Stimulated activated CD4-positive, alpha-beta T cell treated with anti-CD3 and anti-CD28 coated beads, Interleukin-12 subunit alpha, Interleukin-12 subunit beta, amount 100 ng/mL, for 48 hours (primary cell): ENCODE measurements at places on chromosomes 3 and 15.

DNA sequence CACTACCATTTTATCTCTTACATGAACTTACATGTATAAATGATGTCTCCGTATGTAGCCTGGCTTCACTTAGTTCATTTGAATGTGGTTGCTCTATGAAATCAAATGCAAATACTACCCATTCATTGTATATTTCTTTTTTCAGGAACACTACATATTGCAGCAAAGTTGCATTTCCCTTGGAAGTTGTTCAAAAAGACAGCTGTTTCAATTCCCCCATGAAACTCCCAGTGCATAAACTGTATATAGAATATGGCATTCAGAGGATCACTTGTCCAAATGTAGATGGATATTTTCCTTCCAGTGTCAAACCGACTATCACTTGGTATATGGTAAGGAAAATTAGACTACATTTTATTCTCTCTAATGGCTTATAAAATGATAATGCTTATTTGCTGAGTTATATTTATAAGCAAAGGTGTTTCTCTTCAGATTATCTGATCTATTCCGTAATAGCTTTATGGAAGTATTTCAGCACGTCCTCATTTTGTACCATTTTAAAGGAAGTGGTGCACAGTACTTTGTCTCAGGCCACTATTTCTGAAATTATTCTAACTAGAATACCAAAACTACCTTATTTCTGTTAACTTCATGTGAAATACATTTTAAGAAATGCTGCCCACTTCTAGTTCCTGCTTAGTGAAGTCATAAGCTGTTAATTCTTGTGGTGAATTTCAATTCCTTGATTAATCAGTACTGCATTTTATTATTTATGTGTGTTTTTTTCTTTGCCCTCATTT lies 95.1 kb downstream of the IL1RAP start:
- DNase-seq = no peak

DNA sequence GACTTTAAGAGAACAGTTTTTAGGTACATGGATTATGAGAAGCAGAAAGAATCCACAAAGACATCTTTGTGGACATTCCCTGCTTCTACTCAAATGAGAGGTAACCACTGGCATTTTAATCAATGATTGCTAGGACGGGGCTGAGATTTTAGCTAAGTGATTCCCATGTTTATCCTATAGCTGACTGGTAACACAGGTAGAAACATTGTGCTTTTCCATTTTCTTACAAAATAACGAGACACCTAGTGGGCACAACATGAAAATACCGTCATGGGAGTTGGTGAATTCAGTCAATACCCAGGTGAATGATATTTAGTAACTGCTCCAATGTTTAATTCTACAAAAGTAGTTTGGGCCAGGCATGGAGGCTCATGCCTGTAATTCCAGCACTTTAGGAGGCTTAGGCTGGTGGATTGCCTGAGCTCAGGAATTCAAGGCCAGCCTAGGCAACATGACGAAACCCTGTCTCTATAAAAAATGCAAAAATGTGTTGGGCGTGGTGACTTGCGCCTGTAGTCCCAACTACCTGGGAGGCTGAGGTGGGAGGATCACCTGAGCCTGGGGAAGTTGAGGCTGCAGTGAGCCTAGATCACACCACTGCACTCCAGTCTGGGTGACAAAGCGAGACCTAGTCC lies 37.2 kb upstream of the DENND4A start:
- DNase-seq = no peak

- DNase-seq = no peak
Measured at GRCh38 chr3:191369616-191370010, 39.3 kb upstream of the UTS2B start.

DNA sequence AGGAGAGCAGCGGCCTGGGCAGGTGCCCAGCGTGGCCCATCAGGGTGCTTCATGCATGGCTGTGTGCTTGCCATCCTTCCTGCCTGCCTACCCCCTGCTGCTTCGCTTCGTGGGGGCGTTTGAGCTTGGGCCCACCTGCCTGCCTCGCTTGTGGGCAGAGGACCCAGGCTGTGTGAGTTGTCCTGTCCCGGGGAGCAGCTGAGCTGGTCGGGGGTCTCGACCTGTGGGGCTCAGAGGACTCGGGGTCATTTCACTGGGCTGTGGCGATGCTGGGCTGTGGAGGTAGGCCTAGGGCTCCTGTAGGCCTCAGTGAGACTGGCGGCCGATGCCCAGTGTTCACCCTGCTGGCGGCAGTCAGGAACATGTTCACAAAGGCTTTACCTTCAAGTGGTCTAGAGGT lies 12.1 kb upstream of the STAB1 start:
- no peak for DNase-seq

- DNase-seq = no peak
Measured at GRCh38 chr3:136787349-136787748, 31.6 kb upstream of the SLC35G2 start.

DNA sequence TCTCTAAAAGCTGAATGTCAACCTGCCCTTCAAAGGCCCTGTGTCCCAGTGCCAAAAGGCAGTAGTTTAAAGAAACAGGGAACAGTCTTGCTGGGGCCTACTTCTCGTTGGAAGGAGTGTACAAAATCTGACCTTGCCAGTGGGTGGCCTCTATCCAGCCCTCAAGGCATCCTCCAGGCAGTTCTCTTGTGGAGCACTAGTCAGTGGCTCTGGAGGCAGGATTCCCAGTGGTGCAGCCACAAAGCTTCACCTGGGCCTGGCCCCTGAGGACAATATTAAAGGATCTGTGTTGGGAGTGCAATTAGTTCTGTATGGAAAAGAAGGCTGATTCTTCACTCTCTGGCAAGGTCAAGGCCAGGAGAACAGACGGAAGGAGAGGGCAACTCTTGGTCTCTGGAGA lies 237.8 kb upstream of the ADAMTS9 start:
- DNase-seq = no peak

DNA sequence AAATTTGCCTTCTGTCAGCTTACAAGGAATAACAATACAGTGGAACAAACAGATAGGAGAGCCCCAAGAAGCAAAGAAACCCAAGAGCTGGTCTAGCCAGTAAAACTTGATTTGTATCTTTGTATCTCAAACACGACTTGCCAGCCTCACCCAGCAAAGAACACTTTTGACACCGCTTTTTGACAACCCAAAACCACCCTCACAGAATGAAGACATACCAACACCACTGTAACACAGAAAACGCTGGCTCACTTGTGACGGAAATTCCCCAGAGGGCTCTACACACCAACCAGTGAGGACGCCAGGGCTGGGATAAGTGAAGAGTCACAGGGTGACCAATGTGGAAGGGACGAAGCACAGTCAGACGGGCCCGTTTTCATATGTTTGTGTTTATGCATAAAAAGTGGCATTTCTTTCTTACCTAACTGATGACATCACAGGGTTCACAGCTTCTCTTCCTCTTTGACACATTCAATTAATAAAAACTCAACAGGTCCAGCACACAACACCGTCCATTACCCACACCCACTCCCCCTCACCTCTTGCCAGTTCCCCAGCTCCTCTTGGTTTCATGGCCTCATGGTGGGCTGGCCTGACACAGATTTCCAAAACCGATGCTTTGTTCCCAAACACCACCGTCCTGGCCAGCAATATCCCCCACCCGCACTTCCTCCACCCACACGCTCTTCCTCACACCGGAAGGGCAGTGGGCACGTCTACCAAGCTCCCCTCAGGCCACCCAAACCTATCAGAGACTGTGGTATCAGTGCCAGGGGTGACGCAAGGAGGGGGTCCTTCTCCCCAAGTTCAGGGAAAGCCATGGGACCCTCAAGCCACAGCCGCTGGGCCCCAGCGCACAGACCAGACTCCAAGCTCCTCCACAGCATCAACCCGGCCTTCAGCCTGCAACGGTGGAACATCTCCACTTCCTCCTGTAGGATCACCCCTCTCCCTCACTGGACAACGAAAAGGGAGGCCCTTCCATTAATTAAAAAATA lies 94.2 kb downstream of the ADAMTS17 start:
- DNase-seq = no peak

DNA sequence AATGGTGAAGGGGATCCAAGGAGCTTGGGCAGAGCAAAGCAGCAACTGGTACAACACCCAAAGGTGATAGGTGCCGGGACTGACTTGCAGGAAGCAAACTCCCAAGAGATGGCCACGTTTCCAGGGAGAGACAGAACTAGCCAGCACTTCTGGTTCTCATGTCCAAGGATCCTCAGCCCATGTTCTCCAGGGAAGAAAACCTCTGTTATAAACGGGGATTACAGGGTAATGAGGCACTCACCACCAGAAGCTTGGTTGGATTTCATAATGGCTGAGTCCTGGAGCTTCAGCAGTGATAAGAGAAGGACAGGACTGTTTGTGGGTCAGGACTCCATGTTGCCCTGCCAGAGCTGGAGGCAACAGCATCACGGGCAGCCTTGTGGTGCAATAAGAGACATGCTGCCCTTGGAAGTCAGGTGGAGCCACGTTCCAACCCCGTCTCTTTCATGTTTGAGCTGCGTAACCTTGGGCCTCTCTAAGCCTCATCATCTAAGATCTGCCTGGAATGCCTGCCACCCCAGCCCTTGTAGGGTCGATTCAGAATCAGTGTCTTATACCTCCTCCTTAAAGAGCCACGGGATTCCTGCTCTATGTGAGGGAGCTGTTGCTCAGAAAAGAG lies 181.0 kb downstream of the ABHD5 start:
- no peak for DNase-seq

DNA sequence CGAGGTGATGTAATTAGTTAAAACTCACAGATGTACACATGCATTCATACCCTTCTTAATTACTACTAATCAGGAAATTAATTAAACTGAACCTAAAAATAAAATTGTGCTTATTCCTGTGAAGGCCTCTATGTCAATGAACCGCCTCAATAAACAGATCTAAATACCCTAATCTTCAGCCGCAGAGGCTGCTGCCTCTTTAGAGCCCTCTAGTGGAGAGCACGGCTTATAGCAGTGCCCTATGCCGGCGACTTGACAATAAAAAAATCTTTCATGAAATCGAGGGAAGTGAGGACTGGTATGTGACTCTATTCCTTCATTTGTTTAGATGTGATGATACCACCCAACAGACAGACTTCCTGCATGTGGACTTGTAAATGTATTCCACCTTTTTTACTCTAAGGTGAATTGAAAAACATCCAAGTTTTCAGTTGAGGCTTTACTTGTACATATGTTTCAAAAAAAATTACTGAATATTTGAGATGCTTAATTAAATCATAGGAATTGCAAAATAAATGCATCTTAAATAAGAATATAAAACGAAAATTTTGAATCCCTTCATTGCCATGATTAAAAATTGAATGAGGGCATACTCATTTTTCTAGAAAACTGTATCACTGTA lies 8.3 kb upstream of the EPHA3 start:
- DNase-seq = no peak

DNA sequence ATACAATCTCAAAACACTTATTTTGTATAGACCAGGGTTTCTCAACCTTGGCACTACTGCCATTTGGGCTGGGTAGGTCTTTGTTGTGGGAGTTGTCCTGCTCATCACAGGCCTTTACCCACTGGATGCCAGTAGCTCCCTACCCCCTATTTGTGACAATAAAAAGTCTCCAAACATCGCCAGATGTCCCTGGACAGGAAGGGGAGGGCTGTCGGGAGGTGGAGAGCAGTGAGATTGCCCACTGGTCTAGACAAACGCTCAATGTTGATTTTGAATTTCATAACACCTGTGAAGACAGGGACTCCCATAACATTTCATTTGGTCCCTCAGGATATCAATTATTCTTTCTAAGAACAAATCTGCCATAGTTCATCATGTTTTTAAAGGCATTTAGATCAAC lies 151.7 kb upstream of the PTPRG start:
- DNase-seq = no peak

DNA sequence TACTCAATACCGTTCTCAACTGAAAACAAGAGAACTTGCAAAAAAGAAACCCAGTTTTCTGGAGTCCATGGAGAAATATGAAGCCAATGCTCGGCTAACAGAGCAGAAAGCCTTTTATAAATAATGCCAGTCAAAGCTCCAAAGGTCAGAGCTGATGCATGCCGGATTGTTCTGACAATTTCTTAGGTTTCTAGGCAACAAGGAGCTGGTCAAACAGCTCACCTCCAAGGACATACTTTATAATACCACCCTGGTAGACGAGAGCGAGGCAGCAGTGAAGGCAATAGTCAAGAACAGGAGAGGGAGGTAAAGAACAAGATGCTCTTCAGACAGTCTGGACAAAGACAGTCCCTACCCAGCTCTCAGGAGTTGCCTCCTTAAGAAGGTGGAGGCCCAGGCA lies 111.1 kb downstream of the UBE3A start:
- DNase-seq = no peak

DNA sequence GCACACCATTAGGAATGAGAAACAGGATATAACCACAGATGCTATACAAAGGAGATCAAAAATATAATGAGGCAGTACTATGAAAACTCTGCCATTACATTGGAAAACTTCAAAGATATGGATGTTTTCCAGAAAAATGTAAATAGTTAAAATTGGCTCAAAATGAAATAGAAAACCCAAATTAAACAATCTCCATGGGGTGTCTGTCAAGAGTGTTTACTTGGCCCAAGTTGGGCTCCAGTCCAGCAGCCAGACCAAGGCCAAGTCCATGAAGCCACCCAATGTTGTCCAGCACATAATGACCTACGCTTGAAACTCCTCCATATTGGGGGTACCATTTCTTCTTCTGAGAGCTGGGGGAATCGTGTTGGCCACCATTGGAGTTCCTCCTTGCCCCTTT lies 37.1 kb downstream of the CTXND1 start:
- no peak for DNase-seq

- DNase-seq = no peak
Measured at GRCh38 chr15:66912001-66912400, 153.4 kb upstream of the SMAD3 start.

DNA sequence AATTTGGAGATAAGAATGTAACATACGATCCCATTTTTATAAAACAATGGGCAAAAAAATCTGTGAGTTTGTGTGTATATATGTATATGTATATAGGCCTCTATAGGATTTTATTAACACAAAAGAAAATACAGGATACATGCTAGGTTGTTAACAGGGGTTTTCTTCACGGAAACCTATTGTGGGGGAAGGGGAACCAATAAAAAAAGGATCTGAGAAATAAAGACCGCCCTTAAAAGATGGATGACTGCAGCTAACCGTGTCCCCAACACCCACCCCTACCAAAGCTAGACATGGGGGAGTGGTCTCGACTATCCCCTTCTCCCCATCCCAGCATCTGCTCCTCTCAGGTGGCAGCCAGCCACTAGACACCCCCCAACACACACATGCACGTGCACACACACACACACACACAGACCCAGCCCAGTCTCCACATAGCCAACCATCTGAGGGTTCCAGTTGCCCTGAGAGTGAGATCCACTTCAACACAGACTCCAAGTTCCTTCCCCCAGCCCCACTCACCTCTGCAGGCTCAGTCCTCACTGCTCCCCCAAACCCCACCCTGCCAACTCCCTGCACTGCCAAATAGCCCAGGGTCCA lies 132.9 kb downstream of the TPRA1 start:
- no peak for DNase-seq

DNA sequence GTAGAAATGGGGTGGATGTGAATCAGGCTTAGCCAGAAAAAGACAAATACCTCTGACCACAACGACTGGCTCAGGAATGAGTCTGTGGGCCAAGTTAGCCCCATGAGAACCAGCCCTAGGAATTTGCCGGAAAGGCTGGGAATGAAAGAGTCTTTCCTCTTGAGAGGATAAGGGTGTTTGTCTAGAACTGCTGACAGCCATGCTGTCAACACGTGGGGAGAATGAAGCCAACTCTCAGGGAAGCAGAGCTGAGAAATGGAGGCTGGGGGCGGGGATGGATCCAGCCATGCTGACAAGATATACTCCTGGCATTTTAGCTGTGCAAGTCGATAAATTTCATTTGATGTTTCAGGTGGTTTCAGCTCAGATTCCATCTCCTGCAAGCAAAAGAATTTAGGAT lies 10.6 kb upstream of the SLC6A1 start:
- no peak for DNase-seq
